NCI-H345 (cell line): ENCODE measurements at places on chromosomes 16 and 17.
A peak's percentile ranks its signal among the peaks of the same experiment; 100 is the strongest.

- DNase-seq = no peak
Observed at GRCh38 chr17:31400481-31400950, 9.0 kb downstream of the RAB11FIP4 start.

DNA sequence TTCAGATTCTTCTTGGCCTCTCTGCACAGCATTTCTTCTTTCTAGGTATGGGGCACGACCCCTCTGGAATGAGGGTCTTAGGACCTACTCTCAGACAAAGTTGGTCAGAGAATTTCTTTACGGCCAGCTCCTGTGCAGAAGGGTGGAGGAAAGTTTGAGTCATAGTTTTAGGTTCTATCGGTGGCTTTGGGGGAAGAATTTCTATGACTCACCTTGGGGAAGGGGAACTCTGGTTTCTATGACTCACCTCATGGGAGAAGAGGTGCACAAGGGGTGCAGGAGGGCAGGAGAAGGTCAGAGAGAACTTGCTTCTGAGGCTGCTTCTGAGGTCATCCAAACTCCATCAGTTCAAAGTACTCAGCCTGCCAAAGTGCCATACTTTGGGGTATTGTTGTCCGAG lies 2.5 kb upstream of the ABCC12 start:
- DNase-seq = no peak

- no peak for DNase-seq
Observed at GRCh38 chr16:89982318-89982717, 33.8 kb downstream of the DEF8 start.

GRCh38 chr16:17691899-17692176 lies 221.1 kb upstream of the XYLT1 start:
- no peak for DNase-seq

DNA sequence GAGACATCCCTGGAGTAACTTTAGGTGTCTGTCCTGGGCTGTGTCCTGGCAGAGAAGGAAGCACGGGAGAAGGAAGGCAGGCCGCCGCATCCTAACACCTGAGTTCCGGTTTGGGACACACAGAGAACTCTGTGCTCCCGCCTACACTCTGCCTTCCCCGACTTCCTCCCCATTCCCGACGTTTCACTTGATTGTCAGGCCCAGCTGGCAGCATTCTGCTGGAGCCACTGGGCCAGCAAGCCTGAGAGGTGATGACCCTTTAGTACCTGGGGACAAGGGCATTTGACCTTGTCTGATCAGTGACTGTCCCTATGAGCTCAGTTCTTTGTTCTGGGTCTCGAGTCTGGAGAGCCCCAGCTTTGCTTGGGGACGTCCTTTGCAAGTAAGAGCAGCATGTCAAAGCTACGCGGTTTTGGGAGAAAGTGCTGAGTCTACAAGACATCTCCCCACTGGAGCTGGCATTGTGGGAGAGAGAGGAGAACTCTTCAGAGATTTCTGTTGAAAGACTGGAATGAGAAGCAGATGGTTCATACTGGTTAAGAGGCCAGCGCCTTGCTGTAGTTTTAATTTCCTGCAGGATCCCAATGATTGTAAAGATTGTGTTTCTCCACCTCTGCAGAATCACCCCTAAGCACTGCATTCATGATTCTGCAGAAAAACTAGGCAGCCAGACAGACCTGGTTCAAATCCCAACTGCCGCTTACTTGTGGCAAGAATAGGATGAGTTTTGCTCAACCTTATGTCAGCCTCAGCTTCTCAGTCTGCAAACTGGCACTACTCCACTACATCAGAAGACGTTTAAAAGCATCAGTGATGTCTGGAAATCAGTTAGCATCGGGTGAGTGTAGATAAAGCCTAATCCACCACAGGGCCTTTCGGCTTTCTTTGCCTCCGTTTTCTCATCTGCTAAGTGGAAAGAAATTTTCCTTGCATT lies 20.6 kb downstream of the ABAT start:
- DNase-seq = no peak

DNA sequence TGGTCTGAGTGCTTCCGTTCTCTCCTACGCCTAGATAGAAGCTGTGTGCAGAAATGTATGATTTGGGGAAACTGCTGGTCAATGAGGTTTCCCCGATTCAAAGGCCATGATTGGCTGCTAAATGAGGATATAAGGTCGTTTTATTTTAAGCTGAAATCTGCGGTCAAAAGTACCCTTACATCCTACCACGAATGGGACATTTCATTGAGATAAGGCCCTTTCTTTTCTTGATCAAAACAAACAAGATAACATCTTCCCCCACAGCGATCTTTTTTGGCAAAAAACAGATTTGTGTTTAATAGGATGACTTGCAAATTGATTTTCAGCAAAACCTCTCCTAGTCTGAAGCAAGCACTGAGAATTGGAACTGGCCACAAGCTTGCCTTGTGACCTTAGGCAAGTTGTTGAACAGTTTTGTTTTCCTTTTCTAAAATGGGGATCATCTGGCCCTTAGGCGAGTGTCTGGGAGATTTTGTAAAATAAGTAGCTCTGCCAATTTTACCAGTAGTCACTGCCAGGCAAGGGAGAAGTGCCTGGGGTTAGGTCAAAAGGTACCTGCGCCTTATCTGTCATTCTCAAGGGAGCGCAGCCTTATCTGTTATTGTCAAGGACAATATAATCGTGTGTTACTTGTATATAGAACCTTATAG lies 635 bp downstream of the SCPEP1 start:
- no peak for DNase-seq

GRCh38 chr17:58300336-58300735 lies 19.6 kb upstream of the MPO start:
- no peak for DNase-seq

DNA sequence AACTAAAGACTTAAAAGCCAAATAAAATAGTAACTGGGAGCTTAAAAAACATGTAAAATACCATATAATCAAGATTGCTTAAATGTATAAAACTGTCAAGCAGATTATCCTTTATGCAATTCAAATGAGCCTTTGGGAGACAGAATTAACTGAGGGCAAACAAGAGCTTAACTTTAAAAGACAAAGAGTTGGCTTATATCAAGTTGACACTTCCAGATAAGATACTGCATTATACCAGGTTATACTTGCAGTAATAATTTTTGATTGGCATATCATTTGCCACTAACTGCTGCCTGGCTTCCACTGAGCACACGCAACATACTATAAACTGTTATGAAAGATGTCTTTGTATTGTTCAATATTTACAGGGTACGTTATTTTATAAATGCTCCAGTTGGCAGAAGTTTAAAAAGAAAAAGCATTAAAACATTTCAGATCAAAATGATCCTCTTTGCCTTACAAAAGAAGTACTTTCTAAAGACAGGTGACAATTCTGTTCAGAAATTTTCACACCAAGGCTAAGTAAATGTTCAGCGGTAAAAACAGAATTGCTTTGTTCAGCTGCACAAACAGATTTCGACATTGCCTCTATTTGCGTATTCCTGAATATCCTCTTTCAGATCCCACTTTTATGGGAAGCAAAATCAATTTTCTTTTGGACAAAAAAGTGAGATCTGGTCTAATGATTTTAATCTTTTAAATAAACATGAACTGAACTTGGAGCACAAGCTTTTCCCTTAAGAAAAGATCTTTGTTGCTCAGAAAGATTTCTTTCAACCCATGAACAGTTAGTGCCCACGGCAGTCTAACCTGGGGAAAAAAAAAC lies 50.7 kb downstream of the TOX3 start:
- peak; percentile 69 for DNase-seq

DNA sequence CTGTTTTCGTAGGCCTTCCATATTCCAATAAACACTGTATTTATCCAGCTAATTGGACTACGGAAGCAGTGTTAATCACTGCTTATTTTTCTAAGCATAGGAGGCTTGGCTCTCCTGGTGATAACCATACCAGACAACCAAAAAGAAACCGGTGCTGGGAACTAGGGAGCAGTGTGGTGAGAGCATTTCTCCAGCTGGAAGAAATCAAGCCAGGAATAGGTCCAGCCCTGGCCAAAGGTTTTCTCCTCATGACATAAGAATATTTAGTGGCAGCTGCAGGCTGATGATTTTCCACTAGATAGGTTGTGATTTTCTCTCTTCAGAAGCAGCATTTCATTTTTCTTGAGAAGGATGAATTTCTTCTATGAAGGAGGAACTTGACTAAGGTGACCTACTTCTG lies 141.5 kb downstream of the TRIM37 start:
- DNase-seq = no peak

DNA sequence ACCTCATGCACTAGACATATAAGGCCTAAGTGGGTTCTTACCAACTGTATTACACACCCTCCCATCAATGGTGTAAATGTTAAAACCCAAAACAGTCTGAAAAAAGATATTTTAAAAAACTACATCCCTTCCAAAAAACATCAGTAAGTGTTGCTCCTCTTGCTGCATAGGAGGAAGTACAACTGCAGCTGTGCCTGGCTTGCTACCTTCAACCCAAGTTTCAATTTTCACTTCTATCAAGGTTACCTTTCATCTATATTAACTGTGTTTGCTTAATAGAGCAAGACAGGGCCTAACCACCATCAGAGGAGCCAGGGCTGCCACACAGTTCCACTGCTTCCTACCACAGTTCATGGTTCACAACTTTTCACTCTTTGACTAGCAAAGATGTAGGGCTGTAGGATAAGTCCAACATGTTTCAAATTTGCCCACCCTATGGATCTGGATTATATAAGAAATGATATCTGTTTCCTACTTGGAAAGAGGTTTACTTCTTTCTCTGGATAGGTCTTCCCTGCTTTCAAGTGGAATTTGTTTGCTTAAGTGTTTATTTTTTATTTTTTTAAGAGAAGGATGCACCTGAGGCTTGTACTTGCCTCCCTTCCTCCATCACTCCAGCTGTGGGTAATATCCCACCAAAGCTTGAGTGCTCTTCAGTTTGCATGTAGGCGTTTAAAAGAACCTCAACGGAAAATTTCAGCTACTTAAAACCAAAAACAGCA lies 56.7 kb downstream of the GRB7 start:
- no peak for DNase-seq

GRCh38 chr17:2563543-2563942 lies 29.9 kb upstream of the PAFAH1B1 start:
- DNase-seq = no peak

DNA sequence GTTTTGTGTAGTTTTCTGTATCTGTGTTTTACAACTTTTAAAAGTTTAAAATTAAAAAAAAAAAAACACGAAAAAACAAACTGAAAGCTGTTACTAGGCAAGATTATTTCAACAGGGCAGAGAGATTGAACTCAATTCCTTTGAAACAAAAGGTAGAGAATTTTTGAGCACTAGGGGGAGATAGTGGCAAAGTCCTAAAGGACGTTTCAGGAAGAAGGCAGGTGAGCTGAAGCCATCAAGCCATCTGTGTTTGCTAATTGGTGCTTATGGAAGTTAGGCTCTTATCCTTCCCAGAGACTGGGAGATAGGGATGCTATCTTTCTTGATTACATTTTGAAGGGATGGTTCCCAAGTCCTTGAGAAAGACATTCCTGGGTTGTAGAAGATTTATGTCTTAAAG lies 70.6 kb upstream of the CLEC3A start:
- peak; percentile 47 for DNase-seq

DNA sequence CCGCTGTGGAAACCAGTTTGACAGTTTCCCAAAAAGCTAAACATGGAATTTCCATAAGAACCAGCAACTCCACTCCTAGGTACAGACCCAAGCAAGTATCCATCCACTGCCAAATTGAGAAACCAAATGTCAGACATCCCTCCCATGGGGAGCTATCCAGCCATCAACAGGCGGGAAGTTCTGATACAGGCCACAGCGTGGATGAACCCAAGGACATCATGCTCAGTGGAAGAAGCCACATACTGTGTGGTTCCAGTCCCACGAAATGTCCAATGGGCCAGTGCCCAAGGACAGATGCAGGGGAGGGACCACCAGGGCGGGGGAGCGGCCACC lies 12.6 kb upstream of the BAIAP2 start:
- no peak for DNase-seq

- no peak for DNase-seq
Observed at GRCh38 chr17:62093188-62094155, 28.4 kb upstream of the MED13 start.

DNA sequence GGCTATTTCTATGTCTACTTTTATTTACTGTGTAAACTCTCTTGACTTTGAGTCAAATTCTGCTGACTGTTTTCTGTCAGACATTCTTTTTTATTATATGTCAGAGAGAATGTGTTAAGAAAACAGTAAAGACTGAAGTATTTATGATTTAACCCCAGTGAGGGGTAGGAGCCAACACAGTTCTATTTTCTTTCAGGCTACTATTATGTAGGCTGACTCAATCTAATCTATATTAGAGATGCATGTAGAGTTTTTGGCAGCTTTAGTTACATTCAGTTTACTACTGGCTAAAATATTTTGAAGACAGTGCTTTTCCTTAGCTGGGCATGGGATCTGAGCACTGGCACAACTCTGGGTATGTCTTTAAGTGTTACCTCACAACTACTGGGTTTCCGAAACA lies 1108.0 kb downstream of the CDH11 start:
- no peak for DNase-seq

DNA sequence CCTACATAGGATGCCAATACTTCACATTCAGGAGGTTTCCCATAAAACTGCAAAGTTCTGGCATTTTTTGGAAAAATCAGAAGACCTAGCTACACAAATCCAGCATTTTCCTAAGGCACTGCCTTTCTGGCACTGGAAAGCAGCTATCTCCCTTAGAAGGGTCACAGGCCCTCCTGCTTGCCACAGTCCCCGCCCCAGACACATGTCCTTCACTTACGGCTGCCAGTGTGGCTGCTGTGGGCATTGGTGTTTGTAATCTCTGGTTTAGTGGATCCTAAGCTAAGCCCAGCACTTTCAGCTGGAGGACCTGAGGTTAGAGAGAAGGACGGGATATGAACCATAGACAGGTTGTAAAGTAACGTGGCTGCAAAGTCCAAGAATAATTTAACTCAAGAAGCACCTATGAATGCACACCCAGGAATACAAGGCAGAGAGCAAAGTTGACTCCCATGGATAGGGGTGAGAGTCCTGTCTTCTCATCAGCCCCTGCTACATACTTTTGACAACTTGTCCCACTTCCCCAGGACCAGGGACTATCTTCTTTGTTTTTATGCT lies 100.0 kb downstream of the XYLT1 start:
- DNase-seq = no peak

- DNase-seq = no peak
Observed at GRCh38 chr16:9007177-9007794, 43.6 kb upstream of the USP7 start.

GRCh38 chr16:4172070-4172469 lies 55.8 kb upstream of the ADCY9 start:
- no peak for DNase-seq

GRCh38 chr17:33924104-33924503 lies 331.0 kb upstream of the CCL2 start:
- DNase-seq = no peak

GRCh38 chr16:64656471-64656870 lies 465.4 kb downstream of the CDH11 start:
- DNase-seq = no peak

DNA sequence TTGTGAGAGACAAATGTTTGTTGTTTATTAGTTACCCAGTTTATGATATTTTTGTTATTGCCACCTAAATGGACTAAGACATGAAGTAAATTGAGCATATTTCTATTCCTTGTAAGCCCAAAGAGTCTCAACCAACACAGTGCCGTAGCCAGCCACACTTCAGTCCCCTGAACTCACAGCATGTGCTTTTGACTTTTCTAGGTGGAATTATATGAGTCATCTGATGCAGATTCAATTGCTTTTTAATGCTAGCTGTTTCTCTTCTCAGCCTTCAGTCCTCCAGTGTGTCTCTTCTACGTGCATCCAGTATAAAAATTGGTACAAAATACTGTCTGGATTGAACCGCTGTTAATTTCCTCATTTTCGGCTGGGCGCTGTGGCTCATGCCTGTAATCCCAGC lies 39.0 kb downstream of the IQCK start:
- DNase-seq = no peak
